ENCODE measurements at places on chromosomes 3 and 15.

GRCh38 chr3:55668359-55668758 lies 181.3 kb upstream of the WNT5A start:
- DNase-seq, result no peak

DNA sequence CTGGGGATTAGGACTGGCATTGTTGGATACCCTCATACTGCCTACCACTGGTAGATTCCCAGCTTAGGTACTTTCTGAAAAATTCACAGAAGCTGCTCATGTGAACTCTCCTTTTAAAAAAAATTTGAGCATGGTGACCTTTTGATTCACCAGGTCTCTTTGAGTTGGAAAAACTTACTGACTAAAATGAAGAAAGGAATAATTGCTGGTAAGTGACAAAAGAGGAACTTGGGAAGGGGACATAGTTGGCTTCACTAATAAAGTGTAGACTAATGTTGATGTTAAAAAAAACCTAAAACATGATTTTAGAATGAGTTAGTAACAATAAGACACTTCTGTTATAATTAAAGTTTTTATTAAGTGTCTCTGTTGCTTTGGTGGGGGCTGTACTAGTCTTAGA lies 8.6 kb downstream of the VPS8 start:
- no peak for DNase-seq

DNA sequence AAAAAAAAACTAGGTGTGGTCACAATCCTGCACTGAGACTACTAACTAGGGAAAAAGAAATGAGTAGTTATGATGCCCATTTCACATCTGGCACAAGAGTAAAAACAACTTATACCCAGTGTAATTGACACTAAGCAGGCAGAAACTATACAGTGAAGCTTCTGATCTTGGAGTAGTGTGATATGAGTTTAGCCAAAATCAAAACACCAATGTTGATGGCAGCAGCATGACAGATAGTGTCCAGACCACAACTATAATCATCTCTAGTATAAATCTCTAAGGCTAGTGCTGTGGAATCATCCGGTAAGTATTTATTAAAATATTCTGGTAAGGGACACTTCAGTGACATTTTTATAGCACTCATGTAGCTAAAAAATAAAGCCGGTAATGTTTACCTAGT lies 108.5 kb upstream of the EPHA6 start:
- no peak for DNase-seq

- DNase-seq, result no peak
These were observed 127.5 kb downstream of the SNRK start for GRCh38 chr3:43413676-43414368.

DNA sequence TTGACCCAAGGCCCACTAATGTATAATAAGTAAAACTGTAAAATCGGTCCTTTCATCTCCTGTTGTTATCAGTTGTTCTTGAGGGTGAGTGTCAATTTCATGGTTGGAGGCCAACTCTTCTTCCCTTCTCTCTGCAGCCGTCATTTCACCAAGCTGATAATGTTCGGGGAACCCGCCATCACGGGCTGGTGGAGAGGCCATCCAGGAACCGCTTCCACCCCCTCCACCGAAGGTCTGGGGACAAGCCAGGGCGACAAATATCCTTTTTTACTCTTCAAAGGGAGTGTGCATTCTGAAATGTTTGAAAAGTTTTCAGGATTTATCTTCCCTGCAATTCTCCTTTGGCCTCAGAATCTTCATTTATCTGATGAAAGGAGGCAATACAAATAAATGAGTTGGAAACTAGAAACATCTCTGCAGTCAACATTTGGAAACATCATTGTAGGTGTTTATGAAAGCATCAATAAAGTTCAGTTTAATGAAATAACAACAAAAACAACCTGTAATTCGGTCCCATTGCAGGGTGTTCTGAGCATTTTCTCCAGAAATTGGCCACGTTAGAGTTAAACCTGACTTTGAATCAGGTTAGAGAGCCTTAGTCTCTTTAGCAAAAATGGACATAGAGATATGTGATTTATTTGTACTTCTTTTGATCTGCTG lies 63.9 kb downstream of the CRTC3 start:
- DNase-seq, result no peak

DNA sequence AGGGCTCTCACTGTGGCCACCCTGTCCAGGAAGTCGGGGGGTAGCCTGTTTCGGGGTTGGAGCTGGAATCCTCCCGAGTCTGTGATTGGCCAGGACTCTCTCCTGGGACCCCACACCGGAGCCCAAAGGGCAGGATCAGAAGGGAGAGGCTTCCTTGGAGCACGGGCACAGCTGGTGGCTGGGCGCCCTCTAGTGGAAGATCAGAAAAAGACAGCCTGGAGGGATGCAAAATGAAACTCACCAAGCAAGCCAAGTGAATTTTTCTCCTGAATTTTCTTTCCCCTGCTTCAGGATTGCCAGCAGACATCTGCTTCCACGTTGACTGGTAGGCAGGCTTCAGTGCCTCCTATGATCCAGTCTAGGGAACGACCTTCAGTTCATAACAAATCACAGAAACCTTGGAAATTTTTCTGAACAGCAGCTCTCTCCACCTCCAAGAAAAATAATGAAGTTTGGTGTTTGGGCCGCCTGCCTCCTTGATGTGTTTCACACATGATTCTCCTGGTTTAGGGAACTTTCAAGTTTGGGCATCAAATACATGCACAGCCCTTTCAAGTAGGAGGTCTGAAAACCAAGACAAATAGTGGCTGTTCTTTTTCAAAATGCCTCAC lies 224.6 kb downstream of the VPS13C start:
- DNase-seq, result no peak

GRCh38 chr3:14429237-14429636 lies 26.8 kb downstream of the SLC6A6 start:
- no peak for DNase-seq

DNA sequence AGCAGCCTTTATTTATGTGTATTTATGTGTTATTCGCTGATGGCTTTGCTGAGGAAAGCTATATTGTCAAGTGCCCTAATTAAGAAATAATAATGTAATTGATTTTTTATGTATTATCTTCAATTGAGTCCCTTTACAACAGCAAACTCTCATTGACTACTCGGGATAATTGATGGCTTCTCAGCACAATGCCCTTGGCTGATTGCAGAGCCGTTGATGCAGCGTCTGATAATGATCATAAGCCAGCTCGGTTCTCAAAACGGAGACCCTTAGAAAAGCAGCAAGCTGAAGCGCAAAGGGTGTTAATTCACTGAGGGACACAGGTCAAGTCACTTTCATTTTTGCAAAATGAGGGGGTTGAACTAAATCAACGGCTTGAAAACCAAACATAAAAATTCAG lies 357.1 kb upstream of the KCNH8 start:
- no peak for DNase-seq

DNA sequence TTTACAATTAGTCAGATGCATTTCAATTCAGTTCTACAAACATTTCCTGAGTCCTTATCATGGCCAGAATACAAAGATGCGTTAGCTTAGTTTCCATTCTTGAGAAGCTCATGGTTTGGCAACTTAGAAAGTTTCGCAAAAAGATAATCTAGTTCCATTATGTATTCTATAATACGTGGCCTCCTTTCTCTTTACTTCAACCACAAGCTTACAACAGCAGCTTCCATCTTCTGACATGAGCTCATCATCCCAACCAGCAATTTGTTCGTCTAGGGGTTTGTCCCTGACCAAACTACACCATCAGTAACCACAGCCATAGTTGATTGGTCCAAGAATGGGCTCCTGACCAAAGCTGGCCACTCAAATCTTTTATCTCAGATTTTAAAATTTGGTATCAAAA lies 267.6 kb upstream of the TBC1D5 start:
- DNase-seq, result no peak

- DNase-seq, result no peak
These were observed 3.3 kb upstream of the ADAMTS9 start for GRCh38 chr3:64691051-64691450.

GRCh38 chr3:44924457-44925084 lies 50.2 kb downstream of the TGM4 start:
- DNase-seq, result no peak

DNA sequence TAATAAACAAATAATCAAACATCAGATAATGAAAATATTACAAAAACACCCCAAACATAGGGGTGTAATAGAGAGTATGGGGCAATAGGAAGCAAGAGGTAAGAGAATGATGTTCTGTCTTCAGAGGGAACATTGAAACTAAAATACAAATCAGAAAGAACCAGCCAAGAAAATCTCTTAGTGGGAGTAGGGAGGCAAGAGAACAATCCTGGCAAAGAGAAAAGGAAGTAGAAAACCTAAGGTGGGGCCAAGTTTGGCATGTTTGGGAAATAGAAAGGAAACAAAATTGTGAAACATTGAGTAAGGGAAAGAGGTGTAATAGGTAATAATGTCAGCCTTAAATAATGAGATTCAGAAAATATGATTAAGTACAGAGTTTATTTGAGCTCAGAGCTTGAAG lies 467.1 kb downstream of the RBMS3 start:
- no peak for DNase-seq

DNA sequence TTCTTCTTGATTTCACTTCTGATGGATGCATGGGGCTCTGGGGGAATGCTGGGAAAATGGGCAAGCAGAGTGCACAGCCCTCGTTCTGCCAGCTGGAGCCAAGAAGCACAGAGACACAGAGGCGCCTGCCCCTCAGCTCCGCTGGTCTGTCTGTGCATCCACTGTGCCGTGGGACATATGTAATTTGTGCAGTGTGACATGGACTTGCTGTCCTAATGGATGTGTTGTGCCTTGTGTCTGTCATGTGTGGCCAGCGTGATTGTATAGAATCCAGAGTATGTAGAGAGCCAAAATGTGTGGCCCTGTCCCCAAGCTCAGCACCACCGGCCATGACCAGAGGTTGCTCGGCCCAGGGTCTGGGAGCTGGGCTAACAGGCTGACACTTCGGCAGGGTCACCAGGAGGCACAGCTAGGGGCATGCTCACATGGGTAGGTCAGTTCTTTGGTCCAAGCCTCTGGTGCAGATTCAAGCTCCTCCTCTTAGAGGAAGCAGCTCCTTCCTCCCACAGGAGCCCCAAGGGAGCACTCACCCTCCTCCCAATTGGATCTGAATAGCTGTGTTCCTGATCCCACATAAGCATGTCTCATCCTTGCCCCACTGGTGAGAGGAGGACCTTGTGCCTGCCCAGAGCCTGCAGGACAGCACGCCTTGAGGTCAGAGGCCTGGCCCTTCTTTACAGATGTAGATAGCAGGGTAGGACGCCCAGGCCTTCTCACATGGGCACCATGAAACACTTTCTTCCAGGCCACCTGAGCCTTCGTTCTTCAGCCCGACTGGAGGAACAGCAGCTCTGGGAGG lies 100.8 kb upstream of the ABHD17C start:
- DNase-seq, result no peak

- no peak for DNase-seq
These were observed 18.3 kb upstream of the EPHB3 start for GRCh38 chr3:184543256-184543655.

GRCh38 chr15:36335224-36335623 lies 244.2 kb upstream of the CDIN1 start:
- no peak for DNase-seq

- no peak for DNase-seq
These were observed 563.3 kb upstream of the GOLIM4 start for GRCh38 chr3:168659015-168659414.

- peak; percentile 7 for DNase-seq
These were observed 18.8 kb upstream of the SSUH2 start for GRCh38 chr3:8663177-8664061.

- DNase-seq, result no peak
These were observed 105.0 kb downstream of the FOXP1 start for GRCh38 chr3:71478568-71478967.

- no peak for DNase-seq
These were observed 5.4 kb downstream of the CLN6 start for GRCh38 chr15:68224108-68224507.

- DNase-seq, result no peak
These were observed 36.4 kb upstream of the BNC1 start for GRCh38 chr15:83320844-83321243.

- DNase-seq, result no peak
These were observed 414.7 kb downstream of the ZBTB20 start for GRCh38 chr3:114732353-114732752.

DNA sequence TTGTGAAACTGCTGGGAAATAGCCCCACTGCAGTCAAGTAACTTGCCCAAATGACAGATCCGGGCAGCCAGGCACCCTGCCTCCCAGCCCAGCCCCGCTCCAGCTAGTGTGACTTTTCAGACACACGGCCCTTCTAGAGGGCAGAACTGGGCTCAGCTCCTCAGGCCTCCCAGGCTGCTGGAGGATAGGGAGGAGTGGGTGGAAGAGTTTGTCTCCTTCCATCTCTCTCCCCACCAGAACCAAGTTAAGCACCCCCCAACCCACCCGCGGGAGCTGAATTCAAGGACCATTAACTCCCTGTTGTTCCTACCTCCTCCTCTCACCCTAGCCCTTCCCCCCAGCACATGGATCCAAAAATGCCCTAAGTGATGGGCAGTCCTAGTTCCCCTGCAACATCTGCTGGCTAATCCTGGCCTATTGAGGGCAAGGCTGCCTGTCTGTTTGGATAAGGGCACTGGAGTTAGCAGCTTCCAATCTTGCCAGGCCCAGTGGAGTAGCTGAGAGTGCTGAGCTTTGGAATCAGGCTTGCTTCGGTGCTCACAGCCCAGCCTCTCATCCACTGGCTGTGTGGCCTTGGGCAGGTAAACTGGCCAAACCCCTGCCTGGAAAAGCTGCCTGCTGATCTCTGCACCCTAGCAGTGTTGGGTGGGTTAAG lies 3.1 kb downstream of the CCDC33 start:
- DNase-seq, result no peak

DNA sequence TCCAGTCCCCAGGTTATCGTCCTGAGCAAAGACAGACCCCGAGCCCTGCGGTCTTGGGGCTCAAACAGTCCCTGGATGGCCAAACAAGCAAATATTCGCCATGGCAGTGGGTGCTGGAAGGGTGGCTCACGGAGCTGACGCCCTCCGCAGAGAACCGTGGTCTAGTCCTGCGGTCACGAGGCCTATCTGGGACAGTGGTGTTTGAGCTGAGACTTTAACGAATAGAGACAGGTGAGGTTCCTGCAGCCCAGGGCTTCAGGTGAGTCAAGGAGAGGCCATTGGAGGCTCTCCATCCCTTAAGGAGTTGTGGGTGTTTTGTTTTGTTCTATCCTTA lies 399 bp upstream of the SUCLG2 start:
- DNase-seq, result no peak

GRCh38 chr3:88912294-88912877 lies 195.0 kb upstream of the EPHA3 start:
- peak; percentile 72 for DNase-seq

DNA sequence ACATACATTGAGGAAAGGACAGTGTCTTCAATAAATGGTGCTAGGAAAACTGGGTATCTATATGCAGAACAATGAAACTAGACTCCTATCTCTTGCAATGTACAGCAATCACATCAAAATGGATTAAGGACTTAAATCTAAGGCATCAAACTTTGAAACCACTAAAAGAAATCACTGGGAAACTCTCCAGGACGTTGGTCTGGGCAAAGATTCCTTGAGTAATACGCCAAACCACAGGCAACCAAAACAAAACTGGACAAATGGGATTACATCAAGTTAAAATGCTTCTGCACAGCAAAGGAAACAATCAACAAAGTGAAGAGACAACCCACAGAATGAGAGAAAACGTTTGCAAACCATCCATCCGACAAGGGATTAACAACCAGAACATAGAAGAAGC lies 14.5 kb downstream of the LAMP3 start:
- no peak for DNase-seq

All from hippocampal formation (tissue), 2 donors.